ENCODE measurements at places on chromosomes 16 and 17.

- DNase-seq = no peak
These were observed 1.3 kb downstream of the NTAN1 start for GRCh38 chr16:15054357-15055140.

DNA sequence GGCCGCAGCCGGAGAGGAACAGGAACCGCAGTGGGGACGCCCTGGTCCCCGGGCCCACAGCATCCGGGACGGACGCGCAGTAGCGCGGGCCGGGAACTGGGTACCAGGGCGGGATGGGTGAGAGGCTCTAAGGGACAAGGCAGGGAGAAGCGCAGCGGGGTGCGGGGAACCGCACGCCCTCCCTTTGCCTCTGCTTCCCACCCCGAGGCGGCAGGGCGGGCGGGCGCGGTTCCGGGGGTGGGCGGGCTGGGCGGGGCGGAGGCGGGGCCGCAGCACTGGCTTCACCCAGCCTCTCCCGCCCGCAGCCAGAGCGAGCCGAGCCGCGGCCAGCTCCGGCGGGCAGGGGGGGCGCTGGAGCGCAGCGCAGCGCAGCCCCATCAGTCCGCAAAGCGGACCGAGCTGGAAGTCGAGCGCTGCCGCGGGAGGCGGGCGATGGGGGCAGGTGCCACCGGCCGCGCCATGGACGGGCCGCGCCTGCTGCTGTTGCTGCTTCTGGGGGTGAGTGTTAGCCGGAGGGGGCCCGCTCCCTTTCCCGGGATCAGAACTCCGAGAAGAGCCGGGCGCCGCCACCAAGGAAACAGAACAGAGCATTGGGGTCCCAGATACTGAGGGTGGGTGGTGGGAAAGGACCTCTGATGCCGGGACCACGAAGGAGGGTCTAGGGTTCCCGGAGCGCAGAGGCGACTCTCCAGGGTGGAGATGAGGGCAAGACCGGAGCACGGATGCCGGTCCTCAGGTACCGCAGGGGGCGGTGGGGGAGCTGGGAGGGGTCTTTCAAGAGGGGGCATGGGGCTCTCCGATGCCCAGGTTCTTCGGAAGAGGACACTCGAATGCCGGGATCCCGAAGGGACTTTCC lies at the start of gene NGFR:
NGFR (plus strand) TSS at position 308 of the 856 bp plus-strand sequence; CDS start at position 433, 125 bp downstream.
- DNase-seq = no peak

GRCh38 chr16:81143921-81144471 lies 47.8 kb upstream of the GCSH start:
- DNase-seq = no peak

- no peak for DNase-seq
These were observed 5.8 kb downstream of the PIPOX start for GRCh38 chr17:29048440-29049368.

DNA sequence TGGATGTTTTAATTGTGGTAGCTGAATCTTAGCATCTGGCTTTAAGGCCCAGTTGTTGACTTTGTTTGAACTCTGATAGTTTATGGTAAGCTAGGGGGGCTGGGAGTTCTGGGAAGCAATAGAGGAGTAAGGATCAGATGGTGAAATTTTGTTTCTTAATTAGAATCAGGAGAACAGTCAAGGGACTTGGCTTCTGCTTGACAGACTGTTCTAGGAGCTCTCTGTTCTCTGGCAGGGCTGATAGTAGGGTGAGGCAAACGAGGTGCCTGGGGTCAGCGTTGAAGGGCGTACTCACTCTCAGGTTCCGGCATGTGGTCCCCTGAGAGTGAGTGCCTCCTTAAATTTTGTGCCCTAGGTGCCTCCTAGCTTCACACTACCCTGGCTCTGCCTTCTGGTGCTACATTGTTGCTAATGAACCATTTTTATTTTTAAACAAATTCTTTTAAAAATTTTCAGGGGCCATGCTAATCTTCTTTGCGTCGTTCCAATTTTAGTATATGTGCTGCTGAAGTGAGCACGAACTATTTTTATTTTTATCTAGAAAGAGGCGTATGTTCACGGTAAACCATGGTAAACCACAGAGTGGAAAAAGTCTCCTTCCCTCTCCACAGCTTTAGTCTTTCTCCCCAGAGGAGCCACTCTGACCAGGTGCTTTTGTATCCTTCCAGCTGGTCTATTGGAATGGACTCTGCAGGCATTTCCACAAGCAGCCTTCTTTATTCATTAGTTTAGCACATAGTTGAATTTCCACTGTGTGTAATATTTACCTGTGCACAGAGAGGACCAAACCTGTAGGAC lies 19.7 kb downstream of the SLC7A6 start:
- DNase-seq = no peak

DNA sequence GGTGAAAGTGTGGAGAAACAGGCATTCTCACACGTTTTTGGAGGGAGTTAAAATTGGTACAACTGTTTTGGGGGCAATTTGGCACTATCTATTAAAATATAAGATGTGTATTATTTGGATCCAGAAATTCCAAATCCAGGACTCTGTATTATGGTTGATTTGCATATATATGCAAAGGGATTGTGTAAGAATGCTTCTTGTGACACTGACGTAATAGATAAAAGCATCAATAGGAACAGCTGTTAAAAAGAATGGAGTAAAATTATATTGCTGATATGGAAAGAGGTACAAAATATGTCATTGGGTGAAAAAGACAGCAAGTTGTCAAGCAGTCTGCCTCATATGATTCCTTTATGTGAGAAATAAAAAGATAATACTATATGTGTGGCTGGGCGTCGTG lies 17.3 kb downstream of the FA2H start:
- no peak for DNase-seq

DNA sequence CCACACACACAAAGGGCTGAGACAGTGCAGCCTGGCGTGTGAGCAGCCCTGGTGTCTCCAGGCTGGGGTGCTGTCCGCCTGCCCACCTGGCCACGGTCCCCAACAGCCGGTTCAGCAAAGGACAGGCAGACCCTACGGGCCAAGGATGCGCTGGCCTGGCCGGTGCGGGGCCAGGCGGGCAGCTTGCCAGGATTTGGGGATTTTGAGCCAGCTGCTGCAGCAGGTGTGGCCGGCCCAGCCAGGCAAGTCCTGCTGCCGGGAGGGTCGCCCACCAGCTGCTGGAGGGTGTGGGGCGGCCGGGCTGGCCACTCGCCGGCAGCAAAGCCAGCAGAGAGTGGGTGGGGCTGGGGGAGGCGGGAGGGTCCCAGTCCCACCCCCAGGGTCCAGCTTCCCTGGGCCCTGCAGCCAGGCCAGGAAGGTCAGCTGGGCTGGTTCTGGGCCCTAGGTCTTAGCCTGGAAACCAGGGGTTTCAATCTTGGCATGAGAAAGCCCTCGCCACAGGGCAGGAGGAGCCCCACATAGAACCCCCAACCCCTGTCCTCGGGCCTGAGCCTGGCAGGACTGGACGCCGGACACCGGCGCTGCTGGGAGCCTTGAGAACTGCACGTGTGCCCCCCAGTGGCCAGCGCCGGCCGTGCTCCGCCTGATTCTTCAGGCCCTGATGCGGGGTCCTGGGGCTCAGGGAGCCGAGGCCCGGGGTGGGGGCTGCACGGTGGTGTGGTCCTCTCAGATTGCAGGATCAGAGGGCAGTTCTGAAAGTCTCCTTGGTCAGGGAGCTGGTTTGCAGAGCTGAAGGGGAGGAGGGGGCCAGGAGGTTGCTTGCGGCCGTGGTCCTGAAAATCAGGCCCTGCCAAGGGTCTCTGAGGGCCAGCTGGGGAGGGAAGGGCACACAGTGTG lies 17.6 kb upstream of the SSTR5 start:
- DNase-seq = no peak

GRCh38 chr16:11302977-11303376 lies 21.8 kb upstream of the PRM1 start:
- no peak for DNase-seq

GRCh38 chr17:73827627-73828291 lies 183.5 kb upstream of the SDK2 start:
- DNase-seq = no peak

- no peak for DNase-seq
These were observed 6.4 kb downstream of the SIAH1 start for GRCh38 chr16:48378836-48379235.

DNA sequence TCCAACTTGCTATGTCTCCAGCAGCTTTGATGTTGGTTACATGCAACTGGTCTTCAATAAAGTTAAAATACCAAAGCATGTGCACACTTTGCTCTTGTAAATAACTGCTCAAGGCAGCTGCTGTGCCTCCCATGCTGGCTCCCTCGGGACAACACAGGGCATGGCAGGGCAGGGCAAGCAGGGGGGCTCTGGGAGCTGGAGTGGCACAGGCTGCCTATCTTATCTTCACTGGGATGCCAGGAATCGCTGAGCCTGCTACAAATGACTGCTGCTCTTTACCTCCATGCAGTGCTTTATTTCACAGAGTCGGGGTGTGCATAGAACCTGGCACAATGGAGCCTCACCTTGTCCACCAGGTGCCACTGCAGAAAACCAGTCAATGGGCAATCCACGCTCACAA lies 21.8 kb downstream of the PEMT start:
- DNase-seq = no peak

- no peak for DNase-seq
These were observed 7.7 kb downstream of the ARHGAP17 start for GRCh38 chr16:25007284-25007984.

GRCh38 chr17:13212860-13213259 lies 195.0 kb upstream of the ELAC2 start:
- no peak for DNase-seq

DNA sequence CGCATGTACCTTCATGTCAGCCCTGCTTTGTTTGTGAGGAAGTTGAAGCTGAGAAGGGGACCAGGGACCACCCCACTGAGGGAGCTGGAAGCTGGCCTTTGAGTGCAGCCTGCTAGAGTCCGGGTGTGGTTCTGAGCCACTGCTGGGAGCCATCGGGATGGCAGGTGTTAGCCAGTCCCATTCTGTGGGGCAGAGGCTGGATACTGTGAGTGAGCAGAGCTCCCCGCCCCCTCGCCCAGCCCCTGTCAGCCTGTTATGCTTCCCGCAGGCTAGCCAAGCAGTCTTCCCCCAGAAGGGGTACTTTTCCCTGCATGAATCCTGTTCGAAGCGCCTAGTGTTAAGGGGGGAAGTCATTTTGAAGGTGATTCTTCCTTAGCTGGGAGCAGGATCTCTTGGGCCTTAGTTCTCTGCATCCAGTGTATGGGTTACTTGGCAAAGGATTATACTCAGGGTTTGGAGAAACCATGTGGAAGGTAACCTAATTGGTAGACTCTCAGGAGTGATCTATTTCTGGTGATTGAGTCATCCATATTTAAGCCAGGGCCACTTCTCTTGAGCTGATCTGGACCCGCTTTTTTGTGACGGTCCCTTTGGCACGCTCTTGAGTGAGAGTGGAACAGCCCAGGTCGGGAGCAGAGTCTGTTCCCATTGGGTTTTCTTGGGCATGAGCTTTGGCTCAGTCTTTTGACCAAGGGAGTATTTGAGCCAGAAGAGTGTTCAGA lies 23.8 kb downstream of the AKAP1 start:
- DNase-seq = peak; percentile 91

DNA sequence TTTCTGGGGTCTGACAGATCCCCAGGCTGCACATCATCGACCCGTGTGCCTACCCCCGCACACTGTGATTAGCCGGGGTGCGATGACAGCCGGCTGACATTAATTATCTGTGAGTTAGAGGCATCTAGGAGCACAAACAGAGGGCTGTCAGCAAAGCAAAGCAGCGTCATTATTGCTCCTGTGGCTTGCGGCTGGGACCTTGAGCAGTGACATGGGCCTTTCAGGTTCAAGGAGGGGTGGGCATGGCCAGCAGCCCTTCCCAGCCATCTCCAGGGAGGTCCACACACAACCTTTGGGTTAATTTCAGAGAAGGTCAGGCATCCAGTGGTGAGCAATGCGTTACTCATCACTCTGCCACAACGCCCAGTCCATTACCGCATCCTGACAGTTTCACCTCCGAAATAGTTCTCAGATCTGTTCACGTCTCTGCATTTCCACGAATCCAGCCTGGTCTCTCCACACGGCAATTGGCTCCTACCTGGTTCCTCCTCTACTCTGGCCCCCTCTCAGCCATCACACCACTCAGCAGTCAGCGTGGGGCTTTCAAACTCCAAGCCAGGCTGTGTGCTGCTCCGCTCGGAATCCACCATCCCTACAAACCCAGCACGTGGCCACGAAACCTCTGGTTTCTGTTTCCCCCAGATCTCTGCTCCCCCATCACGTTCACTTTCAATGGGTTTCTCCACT lies 249.7 kb upstream of the C16orf82 start:
- no peak for DNase-seq

- DNase-seq = no peak
These were observed 28.2 kb upstream of the ETV4 start for GRCh38 chr17:43574348-43574747.

DNA sequence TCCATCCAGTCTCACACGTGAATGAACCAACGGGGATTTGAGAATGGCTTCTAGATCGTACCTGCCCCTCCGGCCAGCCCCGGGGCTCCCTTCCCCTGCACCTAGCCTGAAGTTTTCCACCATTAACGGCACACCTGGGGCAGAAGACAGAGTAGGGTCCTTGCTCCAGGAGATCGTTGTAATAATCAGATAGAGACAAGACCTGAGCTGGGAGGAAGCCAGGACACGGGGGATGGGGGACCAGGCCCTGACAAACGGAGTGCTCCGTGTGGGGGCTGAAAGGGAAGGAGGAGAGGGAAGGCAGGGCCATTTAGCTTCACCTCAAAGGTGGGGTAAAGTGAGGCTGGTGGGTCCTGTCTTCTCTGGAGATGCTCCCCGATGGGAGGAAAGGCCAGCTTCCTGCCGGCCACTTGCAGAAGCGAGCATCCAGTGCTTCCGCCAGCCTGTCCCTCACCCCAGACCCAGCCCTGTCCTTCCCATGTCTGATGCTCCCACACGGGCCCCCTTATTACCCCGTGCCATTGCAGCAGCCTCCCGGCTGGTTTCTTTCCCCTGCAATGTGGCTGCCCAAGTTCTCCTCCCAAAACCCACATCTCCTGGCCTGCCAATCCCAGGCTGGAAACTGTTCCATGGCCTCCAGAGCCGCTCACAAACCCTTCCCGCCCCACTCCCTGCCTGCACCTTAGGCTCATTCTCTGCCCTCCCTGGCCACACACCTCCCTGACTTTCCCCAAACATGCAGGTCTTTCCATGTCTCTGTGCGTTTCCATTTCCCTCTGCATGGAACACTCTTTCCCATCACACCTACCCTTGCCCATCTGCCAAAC lies 79.3 kb downstream of the MRC2 start:
- DNase-seq = no peak

GRCh38 chr17:4632581-4632920 lies 8.9 kb downstream of the ALOX15 start:
- no peak for DNase-seq

- no peak for DNase-seq
These were observed 186.0 kb upstream of the RPL38 start for GRCh38 chr17:74017466-74017865.

DNA sequence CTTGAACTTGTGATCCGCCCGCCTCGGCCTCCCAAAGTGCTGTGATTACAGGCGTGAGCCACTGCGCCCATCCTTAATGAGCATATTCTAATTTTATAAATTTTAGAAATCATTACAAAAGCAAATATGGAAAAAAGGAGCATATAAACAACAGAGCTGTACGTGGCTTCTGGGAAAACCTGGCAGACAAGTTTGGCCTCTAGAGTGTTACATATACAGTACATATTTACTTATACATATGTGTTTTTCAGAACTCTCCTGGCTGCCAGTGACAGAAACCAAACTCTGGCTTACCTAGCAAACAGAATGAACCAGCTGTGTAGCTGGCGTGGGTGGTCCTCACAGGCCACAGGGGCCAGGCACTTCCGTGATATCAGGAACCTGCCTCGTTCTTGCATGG lies 10.1 kb downstream of the DRC3 start:
- DNase-seq = no peak
